ENCODE measurements at places on chromosomes 7 and 10. TPM values are rescaled to one million over a fixed set of nuclear protein-coding genes. Genes with fewer than 3 reads are reported as not detected.

DNA sequence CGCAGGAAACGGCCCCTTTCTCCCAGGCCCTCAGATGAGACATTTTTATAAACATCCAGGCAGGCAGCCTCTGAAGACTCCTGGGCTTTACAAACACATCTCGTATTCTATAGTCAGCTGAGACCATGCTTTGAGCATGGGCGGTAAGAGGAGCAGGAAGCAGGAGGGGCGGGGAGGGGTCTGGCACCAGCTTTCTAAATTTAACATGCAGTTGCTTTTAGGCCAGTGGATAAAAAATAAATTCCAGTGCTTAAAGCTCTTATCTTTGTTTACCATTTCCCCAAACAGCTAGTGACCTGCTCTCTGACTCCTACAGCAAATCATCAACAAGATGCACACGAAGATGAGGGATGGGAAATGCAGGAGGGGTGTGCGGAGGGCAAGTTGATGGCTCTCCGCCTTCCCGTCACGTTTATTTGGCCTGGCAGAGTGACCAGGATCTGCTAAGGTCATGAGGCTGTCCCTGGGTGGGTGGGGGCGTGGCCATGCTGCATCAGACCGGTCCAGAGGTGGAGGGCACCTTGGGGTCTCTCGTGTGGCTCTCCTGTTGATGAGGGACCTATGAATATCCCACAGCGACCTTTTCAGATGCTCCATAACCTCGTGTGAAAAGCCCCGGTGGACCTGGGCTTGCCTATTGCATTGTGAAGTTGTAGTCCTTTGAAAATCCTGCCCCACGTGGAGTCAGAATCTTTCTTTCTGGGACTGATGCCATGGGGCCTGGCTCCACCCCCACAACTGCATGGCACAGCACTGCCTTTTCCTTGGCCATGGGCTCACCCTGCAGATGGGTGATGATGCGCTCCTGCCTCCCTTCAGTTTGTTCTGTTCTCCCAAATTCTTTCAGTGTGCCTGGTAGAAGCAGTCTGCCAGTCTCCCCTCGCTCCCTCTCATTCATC lies 67.5 kb downstream of the PARP12 start:
- no peak for DNase-seq

DNA sequence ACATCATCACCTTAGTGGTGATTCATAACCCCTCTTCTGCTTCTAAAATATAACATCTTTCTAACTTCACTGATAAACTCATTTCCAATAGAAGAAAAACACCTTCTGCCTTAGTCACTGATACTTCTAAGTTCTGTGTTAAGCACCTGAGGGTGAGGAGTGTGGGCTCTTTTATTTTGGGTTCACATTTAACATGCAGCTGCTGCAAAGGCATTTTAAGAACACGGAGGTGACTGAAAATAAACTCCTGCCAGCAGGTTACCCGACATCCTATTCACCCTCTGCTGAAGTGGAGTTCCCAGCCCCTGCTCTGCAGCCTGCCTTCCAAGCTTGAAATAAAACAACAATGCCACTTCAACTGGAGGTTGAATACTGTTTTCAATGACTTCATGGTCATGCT lies 202.9 kb upstream of the PLXNA4 start:
- DNase-seq, result no peak

DNA sequence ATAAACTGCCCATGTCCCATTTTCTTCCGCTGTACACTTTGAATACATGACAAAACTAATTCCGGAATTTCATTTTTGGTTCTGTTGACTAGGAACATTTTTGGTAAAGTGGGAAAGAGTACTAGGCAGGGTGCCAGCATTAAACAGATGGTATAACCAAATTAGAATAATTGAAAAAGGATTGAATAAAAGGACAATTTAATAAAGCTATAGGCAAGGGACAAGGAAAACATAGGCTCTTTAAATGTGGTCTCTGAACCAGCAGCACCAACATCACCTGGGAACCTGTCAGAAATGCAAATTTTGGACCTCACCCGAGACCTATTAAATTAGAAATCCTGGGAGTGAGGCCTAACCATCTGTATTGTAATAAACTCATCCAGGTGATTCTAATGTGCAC lies 376.9 kb downstream of the LRRTM3 start:
- no peak for DNase-seq

GRCh38 chr7:44291066-44291732 lies 34.2 kb downstream of the CAMK2B start:
- DNase-seq, result no peak

- DNase-seq, result no peak
Measured at GRCh38 chr7:156082048-156083040, 270.1 kb upstream of the SHH start.

- no peak for DNase-seq
Measured at GRCh38 chr7:5495581-5496375, 72.1 kb upstream of the TNRC18 start.

GRCh38 chr10:42979181-42979580 lies 97.7 kb upstream of the RET start:
- DNase-seq, result no peak

DNA sequence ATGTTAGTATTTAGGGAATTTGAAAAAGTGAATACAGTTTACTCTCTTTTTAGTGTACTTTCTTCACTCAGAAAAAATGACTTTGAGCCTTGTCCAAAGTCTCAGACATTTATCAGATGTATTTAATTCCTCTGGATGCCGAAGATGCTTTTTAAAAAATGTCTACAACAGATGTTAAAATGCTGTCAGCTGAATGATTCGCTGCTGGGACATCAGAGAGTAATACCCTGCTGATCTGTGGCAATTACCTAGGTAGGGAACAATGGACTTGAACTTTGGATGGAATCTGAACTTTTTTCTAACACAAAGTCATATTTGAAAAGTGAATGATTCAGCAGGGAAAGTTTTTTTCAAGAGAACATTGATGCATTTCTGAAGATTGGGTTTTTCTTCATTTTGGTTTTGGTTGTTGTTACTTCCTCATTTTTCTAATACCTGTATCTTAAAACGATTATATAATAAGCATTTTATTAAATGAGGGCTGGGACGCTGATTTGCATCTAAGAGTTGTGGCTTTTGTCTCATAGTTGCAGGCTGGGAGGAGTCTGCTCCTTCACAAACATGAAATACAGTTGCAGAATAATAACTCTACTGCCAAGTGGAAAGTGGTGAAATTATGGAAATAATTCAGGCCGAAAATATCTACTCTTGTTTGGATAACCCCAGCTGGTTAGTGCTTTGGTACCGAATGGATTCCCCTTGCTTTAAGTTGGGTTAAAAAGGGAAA lies 98.0 kb downstream of the SPAG6 start:
- no peak for DNase-seq

- no peak for DNase-seq
Measured at GRCh38 chr7:120733143-120733542, 124.8 kb downstream of the TSPAN12 start.

DNA sequence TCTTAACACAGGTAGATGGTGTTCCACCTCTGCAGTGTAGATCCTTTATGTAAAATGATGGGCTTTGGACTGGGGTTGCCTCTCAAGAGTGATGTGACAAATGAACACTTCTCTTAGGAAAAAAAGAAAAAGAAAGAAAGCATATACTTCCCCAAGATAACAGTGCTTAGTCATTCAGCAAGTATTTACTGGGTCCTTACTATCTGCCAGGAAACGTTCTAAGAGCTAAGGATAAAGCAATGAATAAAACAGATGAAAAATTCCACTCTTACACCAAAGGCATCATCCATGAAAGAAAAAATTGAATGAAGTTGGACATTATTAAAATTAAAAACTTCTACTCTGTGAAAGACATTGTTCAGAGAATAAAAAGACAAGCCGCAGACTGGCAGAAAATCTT lies 177.3 kb downstream of the C7orf25 start:
- no peak for DNase-seq

- no peak for DNase-seq
Measured at GRCh38 chr7:13021566-13022300, 334.3 kb downstream of the ARL4A start.

DNA sequence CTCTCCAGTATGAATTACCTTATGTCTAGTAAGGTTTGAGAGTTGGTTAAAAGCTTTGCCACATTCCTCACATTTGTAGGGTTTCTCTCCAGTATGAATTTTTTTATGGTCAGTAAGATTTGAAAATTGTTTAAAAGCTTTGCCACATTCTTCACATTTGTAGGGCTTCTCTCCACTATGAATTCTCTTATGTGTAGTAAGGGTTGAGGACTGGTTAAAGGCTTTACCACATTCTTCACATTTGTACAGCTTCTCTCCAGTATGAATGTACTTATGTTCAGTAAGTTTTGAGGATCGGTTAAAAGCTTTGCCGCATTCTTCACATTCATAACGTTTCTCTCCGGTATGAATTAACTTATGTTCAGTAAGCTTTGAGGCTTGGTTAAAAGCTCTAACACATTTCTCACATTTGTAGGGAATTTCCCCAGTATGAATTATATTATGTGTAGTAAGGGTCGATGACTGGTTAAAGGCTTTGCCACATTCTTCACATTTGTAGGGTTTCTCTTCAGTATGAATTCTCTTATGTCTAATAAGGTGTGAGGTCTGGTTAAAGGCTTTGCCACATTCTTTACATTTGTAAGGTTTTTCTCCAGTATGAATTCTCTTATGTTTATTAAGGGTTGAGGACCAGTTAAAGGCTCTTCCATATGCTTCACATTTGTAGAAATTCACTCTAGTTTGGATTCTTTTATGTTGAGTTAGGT lies 12.2 kb downstream of the ZNF117 start:
- DNase-seq, result no peak

- no peak for DNase-seq
Measured at GRCh38 chr10:113527211-113527906, 25.5 kb upstream of the HABP2 start.

NME8 gene
- total RNA-seq, result 0.14 TPM

MYO1G gene
- total RNA-seq, result 0.10 TPM

CEP55 gene
- total RNA-seq, result 15.0 TPM

PNLIPRP3 gene
- total RNA-seq, result not detected

MOGAT3 gene
- total RNA-seq, result not detected
